ENCODE measurements at places on chromosomes 13 and 19.
A peak's percentile ranks its signal among the peaks of the same experiment; 100 is the strongest.

- DNase-seq: no peak
Measured at GRCh38 chr13:51730927-51731326, 73.0 kb downstream of the DHRS12 start.

DNA sequence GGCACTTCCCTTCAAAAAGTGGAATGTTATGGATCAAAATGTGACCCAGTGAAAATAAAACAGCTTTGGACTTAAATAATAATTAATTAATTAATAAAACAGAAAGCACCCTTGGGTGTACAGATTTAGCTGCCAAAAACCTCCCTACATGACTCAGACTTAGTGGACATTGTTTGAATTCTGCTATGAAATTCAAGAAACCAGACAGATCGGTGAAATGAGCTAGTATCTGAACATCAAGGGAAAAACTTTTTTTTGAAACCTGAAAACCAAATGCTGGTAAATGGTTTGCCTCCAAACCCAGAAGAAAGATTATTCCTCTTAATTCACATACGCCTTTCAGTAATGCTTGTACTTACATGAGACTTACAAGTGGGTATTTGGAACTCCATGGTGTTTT is 33.5 kb downstream of the SOX21 start:
- DNase-seq: no peak

DNA sequence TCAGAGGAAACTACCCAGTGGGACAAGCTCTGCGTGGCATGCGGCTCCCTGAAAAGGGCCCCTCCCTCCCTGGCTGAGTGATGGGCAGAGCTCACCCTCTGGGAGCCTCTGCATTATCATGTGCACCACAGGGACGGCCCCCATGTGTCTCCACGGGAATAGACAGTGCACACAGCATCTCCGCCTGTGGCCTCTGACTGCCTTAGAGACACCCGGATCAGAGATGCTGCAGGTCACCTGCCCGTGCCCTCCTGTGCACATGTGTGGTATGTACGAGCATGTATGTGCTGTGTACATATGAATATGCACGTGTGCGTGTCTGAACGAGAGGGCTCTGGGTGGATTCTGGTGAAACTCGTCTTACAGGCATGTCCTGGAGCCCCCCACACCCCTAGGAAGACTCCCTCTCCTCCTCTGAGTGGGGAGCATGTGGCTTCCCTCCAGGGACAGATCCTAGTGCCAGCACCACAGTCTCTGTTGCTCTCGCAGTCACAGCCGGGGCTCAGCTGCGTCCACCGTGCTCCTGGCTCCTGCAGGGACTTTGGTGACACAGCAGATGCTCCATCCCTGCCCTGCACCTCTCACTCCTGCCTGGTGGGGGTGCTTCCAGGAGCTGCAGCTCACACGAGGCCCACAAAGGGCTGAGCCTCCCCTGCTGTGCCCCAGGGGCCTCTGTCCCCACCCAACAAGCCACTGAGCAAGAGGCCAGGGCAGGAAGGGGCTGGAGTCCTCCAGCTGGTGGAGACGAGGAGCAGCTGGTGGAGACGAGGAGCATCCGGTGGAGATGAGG is 19.6 kb downstream of the C13orf46 start:
- DNase-seq: no peak

- DNase-seq: peak; percentile 90
Measured at GRCh38 chr19:4711211-4711610, 12.4 kb downstream of the DPP9 start.

DNA sequence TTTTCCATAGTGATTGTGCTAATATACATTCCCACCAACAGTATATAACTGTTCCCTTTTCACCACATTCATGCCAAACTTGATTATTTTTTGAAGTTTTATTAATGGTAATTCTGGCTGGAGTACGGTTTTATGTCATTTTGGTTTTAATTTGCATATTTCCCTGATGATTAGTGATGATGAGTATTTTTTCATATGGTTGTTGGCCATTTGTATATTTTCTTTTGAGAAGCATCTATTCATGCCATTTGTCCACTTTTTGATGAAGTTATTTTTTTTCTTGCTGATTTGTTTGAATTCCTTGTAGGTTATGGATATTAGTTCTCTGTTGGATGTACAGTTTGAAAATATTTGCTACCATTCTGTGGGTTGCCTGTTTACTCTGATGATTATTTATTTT is 484.4 kb upstream of the SPRY2 start:
- no peak for DNase-seq

- DNase-seq: no peak
Measured at GRCh38 chr13:99265162-99265800, 7.1 kb upstream of the GPR18 start.

DNA sequence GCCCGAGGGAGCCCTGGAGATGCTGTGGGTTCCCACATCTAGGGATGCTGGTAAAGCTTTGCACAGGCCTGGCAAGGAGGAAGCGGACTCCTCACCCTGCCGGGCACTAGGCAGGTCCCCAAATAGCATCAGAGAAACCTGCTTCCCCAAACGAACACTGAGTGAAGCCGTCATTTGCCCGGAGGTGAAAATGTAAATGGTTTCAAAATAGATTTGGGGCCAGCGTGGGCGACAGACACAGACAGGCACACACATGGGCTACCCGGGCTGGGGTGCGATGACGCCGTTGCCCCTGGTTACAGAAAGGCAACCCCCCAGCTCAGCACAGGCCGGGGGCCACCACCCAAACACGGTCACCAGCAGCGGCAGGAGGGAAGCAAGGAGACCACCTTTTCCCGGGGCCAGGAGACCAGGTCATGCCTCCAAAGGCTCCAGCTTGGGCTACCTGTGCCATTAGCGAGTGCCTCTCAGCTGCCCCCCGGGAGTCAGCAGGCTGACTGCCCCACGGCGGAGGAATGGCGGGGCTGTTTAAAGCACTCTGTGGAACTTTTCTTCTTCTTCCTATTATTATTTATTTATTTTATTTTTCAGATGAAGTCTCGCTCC is 47.5 kb upstream of the NDUFS7 start:
- no peak for DNase-seq

DNA sequence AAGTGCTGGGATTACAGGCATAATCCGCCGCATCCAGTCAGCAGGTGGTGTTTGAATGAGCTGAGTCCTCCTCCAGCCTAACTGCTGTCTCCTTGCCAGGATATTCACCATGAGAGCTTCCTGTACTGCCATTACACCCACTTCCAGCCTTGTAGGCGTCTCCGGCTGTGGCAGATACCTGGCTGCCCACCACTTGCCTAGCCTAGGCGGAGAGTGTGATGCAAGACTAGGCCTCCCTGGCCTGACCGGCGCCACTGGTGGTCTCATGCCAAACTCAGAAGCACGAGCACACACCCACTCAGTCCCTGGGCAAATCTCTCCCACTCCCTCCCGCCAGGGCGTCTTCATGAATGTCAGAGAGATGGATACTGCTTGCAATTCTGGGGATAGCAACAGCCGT is 16.6 kb downstream of the IL12RB1 start:
- DNase-seq: peak; percentile 53

- no peak for DNase-seq
Measured at GRCh38 chr13:48950501-48950875, 25.2 kb upstream of the FNDC3A start.

DNA sequence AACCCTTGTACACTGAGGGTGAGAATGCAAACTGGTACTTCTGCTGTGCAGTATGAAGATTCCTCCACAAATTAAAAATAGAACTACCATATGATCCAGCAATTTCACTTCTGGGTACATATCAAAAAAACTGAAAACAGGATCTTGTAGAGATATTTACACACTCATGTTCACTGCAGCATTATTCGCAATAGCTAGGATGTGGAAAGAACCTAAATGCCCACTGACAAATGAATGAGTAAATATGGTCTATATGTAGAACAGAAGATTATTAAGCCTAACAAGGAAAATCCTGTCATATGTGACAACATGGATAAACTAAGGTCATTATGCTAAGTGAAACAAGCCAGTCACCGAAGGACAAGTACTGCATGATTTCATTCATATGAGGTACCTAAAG is 304.7 kb downstream of the ENOX1 start:
- DNase-seq: no peak

DNA sequence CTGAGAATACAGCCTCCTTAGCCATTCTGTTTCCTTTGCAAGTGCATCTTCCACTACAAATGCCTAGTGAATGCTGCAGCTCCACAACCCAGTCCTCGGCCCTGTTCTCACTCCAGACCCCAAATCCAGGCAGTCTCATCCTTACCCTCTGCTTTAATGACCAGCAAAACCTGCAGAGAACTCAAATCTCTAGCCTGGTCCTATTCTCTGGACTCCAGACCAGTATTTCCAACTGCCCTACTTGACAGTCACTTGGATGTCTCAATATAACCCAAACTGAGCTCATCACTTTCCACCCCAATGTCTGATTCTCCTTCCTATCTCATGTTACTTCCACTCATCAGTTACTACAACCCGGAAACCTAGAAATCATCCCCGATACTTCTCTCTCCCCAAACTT is 2.6 kb upstream of the EBPL start:
- no peak for DNase-seq

DNA sequence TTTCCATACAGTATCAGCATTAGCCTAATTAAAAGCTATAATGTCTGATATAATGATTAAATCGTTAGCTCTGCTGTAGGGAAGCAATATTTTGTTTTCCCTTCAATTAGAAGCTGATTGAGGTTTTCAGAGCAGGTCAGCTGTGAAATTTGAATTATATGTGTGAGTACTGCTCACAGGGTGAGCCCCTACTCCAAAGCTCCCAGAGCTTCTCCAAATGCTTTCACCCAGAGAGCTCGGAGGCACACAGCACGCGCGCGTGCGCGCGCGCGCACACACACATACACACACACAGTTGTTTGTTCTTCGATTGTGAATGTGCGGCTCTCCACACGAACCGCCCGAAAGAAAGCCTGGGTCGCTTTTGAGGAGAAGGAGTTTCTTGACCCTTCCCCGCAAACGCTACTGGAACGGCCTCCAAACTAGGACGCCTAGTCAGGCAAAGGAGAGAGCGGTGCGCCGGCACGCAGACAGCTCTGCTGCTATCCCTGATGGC is 4.8 kb upstream of the SOX1 start:
- no peak for DNase-seq

- DNase-seq: no peak
Measured at GRCh38 chr19:30883071-30883470, 466.2 kb downstream of the TSHZ3 start.

GRCh38 chr19:53951436-53951835 is 11.3 kb upstream of the CACNG8 start:
- DNase-seq: no peak

GRCh38 chr13:46795321-46795720 is 1.6 kb downstream of the ESD start:
- peak; percentile 94 for DNase-seq

- DNase-seq: no peak
Measured at GRCh38 chr13:60696602-60697001, 299.6 kb downstream of the TDRD3 start.

GRCh38 chr13:49739498-49740187 is 48.4 kb upstream of the EBPL start:
- no peak for DNase-seq

GRCh38 chr13:46181840-46182490 is at the start of gene LCP1:
LCP1 (minus strand) TSS chr13:46182177; CDS start chr13:46159662, 22,515 bp downstream.
- no peak for DNase-seq

DNA sequence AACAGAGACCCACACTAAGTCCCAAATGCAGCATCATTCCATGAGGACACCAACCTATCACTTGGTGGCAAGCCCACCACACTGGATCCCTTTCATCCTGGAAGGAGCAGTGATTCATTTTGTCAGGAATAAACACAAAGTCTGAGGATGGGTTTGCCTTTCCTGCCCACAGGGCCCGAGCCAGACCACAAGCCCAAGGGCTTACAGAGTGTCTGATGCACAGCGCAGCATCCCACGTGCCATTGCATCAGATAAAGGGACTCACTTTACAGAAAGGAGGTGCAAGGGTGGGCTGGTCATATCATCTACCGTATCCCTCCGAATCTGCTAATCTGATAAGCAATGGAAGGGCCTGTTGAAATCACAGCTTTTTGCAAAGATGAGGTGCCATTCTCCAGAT is 12.2 kb upstream of the KCTD15 start:
- DNase-seq: no peak

DNA sequence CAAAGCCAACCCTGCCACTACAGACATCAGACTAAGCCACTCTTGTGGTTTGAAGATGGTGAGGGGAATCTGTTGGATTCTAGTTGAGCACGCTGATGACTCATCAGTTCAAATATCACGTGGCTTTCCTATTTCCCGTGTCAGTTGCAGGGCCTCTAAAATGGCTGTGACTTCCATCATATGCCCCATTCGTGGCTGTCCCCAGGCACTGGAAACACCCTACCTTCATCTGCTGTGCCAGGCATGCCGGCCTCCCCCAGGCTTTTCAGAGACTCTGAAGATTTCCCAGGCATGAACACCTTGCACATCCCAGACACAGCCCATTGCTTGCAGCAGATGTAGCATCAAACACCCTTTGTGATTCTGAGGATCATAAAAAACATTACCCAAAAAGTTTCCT is 659.9 kb downstream of the UQCRFS1 start:
- no peak for DNase-seq

DNA sequence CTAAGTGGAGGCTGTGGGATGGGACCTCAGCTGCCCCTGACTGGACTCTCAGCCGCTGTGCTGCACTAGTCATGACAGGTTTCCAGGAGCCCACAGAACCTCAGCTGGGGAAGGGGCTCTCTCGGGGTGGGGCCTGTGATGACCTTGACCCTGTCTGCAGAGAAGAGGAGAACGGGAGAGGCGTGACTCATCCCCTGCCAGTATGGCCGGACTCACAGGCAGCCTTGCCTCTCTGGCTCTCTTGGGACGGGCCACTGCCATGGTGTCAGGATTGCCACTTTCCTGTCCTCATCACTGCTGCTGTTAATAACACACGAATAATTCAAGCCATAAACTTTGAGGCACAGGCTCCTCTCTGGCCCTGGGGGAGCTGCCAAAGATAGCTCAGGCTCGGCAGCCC is 295.3 kb downstream of the UQCRFS1 start:
- no peak for DNase-seq

- DNase-seq: no peak
Measured at GRCh38 chr13:104976986-104977385, 1558.5 kb downstream of the EFNB2 start.

DNA sequence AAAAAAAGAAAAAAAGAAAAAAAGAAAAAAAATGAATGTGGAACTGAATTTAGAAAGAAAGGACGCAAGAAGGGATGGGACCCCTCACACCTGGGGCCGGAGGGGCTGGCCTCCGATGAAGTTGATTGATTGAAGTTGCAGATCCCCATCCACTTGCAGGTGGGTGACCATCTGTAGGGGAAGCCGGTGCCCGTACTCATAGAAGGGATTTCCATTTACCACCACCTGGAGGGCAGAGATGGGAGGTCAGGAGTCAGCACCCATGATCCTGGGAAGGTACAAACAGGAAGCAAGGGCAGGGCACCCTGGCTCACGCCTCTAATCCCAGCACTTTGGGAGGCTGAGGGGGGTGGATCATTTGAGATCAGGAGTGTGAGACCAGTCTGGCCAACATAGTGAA is 6.4 kb downstream of the LGALS4 start:
- DNase-seq: peak; percentile 70

GRCh38 chr13:38998739-38999138 is 8.1 kb upstream of the STOML3 start:
- no peak for DNase-seq

GRCh38 chr13:99614465-99614885 is 113.2 kb downstream of the TM9SF2 start:
- DNase-seq: peak; percentile 81
